ENCODE measurements at places on chromosomes 16 and 17.

DNA sequence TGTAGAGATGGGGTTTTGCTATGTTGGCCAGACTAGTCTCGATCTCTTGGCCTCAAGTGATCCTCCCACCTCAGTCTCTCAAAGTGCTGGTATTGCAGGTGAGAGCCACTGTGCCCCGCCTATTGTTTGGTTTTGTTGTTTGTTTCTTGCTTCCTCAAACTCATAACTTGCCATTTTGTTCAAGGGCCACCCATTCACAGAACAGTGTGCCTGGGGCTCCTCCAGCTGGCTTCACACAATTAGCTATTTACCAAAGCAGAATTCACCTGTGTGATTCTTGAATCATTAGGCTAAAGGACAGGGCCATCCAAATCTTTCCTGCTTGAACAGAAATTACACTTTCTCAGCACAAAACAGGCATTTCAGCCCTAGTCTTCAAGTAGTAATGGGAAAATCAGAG, 7.2 kb downstream of the ABHD15 start:
- no peak for DNase-seq

DNA sequence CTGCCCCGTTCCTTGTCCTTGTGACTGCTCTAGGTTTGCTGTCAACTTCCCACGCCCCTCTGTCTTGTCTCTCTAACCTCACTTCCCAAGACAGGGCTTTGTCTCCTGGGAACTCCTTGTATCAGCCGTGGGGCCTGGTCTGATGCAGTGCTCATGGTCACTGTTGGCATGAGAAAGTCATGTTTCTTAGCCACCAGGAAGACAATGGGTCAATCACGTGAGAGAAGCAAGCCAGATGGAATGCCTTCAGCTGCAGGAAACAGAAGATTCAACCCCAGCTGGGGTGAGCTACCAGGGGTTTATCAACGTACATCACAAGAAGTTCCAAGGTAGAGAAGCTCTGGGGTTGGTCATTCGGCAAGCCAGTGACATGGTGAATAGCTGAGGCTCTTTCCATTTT, 116.6 kb downstream of the IRF8 start:
- no peak for DNase-seq

DNA sequence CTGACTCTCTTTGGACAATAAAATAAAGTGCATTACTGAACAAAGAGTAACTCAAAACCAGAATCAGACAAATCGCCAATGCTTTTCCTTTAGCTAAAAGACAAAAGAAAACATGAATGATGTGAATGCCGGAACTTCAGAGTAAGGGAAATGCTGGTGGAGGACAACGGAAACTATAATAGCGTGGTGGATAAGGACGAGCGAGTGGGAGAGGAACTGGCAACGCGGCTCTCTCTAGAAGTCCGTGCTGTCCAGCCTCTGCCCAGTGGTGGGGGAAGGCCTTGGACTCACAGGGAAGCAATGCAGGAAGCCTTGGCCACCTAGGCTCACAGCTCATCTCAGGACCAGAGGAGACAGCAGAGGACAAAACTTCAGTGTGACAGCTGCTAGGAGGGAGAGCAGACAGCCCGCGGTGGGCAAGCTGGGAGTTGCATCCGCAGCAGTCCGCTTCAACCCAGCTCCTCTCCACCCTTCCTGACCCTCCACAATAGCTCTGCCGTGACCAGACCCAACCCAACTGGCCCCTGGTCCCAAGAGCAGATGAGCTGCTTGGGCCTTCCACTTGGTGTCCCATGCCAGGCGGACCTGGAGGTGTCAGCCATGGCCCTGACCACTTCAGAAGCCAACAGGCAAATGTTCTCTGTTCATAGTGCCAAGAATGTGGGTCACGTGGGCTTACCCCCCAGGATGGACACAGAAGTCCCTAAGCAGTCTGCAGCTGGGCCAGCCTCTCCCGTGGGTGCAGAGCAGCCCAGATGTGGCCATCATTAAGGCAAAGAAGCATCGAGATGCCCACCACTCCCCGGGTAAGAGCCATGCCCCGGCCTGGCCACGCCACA, 5.3 kb upstream of the FAAP100 start:
- DNase-seq, result no peak

GRCh38 chr17:20092973-20093626, 83.9 kb downstream of the SPECC1 start:
- peak; percentile 55 for DNase-seq

GRCh38 chr17:81449351-81449750, 54.1 kb downstream of the BAHCC1 start:
- DNase-seq, result no peak

DNA sequence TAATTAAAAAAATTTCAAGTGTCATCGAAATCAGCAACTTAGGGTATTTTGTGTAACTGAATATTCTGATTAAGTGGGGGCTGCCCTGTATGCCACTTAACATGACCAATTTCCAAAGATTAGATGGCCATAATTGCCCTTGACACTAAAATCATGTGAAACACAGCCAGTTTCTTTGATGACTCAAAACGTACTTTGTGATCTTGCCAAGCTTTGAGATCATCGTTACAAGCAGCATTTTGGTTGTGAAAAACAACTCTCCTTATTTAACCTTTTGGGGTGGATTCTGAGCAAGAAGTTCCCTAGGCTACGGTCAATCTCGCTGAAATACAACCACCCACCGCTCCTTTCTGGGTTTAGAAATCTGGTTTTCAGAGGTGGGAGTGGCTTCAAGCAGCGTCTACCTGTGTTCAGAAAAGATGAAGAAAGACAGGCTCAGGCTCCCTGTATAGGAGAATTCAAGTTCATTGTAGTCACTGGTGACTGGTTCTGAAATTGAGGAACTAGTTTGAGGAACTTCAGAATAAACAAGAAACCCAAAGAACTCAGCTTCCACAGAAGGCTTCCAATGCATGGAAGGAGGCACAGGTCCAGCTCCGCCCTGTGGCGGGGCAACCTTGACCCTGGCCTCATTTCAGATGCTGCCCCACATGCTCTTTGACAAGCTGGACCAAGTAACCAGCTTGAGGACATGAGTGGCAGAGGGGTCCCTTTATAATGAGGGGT, 9.4 kb downstream of the MAP3K14 start:
- no peak for DNase-seq

DNA sequence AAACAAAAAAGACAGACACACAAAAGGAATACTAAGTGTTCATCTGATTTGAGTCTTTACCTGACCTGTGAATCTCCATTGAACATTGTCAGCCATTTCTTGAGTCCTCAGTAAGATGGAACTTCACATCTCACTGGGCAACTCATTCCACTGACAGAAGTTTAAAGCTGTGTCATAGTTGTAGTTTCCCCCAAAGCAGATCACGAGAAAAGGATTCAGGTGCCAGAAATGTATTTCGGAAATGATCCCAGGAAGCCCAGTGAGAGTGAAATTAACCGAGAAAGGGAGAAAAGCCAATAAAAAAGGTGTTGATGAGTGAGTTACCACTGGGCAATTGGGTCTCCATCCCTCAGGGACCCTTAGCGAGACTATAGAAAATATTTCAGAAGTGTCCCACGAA, 6.5 kb downstream of the CHD9 start:
- no peak for DNase-seq

DNA sequence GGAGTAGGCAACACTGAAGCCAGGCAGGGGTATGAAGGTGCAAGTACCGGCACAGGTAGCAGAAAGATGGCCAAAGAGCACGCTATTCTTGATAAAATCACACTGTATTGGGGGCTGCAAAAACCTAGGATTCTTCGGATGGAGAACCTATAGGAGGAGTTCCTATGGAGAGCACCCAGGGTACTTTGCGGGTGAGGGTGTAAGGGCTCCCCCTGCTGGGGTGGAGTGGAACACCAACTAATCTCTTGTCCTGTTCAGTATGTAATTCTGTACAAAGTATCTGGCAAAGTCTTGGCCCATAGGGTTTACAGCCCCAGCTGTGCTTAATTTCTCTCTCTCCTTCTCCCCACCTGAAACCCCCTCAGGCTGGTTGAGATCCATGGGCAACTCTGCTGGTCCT, 393.1 kb upstream of the ASIC2 start:
- DNase-seq, result no peak

DNA sequence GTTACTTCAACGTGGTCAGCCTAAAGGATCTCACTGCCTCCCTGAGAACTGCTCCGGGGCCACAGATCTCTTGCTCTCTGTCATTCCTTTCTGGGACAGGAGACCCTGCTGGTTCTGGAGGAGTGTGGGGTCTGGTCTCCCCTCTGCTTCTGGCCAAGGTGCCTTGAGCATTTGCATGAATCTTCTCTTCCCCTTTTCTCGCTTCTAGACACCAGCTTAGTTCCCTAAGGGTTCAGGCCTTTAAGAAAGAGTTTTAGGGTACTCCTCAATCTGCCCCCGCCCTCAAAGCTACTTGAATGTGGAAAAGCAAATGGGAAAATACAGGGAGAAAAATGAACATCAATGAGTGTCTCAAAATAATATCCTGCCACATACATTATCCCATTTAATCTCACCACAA, 48.1 kb downstream of the WSB1 start:
- DNase-seq, result no peak
